Breast epithelium (tissue), 4 donors: ENCODE measurements at places on chromosomes 1 and 21. TPM values are rescaled to one million over a fixed set of nuclear protein-coding genes. Genes with fewer than 3 reads are reported as not detected.

DNA sequence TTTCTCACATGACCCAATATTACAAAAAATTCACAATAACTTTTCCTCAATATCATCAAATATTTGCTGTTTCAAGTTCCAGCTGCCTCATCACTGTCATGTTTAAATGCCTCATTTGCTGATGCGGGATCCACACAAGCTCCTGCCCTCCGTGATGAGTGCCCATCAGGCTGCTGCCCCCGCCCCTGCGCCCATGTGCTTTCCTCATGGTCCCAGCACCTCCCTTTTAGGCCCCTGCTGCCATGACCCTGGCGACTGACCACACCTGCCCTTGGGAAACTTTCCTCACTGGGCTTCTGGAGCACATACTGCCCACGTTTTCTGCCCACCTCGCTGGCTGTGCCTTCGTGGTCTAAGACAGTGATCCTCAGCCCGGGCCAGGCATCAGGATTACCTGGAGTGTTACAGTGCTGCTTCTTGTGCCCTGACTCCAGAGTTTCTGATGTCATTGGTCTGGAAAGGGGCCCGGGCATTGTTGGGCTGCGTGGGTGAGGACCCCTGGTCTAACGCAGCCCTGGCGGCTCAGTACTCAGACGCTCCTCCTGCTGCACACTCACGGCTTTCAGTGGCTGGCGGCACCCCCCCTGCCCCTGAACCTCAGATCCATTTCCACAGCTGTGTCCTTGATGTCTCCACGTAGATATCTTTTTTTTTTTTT, 20.5 kb downstream of the PLEKHM2 start:
- DNase-seq: no peak
- H3K27ac ChIP-seq: peak overlapping the region; percentile 81
- H3K4me1 ChIP-seq: no peaks in the 10 kb centered on the region
- no peaks in the 10 kb centered on the region for H3K27me3 ChIP-seq

OR2L2 gene
- not detected for total RNA-seq

- no peak overlapping the region for H3K4me3 ChIP-seq
- H3K4me1 ChIP-seq: no peaks in the 10 kb centered on the region
- H3K27ac ChIP-seq: no peak overlapping the region
- no peak for DNase-seq
- no peaks in the 10 kb centered on the region for H3K36me3 ChIP-seq
These were observed 17.0 kb downstream of the KDM5B start for GRCh38 chr1:202791077-202791747.

MAPKAPK2 gene
- 67.2 TPM for total RNA-seq

DNA sequence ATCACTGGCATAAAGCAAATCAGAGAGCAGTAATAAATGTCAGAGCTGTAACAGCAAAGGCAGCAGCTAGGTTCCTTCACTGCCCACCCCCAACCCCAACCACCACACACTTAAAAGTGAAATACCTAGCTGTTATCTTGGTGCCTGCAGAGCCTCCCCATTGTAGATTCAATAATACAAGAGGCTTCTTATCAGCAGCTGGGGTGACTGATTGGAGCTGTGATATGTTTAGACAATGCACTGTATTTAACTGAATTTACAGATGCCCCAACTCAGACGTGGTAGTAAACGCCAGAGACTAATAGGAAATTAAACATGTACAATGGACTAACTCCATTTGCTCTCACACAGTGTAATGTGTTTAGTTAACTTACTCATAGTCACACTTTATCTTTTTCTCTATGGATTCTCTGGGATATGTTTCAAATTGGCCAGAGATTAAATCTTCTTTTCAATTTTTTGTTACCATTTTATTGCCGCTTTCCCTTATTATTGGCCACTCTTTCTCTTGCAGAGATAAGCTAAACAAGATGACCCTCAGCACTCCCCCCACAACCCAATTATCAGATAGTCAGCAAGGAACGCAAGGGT, 117.1 kb downstream of the ESRRG start:
- H3K27ac ChIP-seq: no peak overlapping the region
- DNase-seq: no peak
- no peak overlapping the region for H3K4me3 ChIP-seq
- no peaks in the 10 kb centered on the region for H3K4me1 ChIP-seq
- no peaks in the 10 kb centered on the region for H3K27me3 ChIP-seq
- H3K36me3 ChIP-seq: no peaks in the 10 kb centered on the region

GRCh38 chr1:8745749-8746390, 71.6 kb downstream of the RERE start:
- H3K36me3 ChIP-seq: no peaks in the 10 kb centered on the region
- no peak overlapping the region for H3K27ac ChIP-seq
- no peak overlapping the region for H3K4me3 ChIP-seq
- no peak for DNase-seq
- H3K4me1 ChIP-seq: no peaks in the 10 kb centered on the region

AIRE gene
- not detected for total RNA-seq

DNA sequence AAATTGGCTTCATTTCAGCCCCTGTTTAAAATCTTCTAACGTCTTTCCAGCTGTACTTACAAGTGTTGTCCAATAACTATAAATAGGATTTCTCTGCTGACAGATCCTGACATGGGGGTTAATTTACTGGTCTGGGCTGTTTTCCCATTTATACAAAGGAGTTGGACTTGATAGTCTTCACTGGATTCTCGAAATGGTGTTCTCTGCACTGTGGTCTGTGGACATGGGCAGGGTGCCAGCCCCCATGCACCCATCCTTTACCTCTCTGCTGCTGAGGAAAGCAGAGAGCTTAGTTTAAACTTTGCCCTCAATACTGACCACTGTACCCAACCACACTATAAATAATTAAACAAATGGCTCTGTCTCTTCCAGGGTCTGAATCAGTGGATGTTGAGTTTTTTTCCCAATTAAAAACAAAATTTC, 5.2 kb downstream of the DIO1 start:
- no peak for DNase-seq
- H3K27me3 ChIP-seq: no peaks in the 10 kb centered on the region
- no peaks in the 10 kb centered on the region for H3K36me3 ChIP-seq
- no peak overlapping the region for H3K4me3 ChIP-seq

DNA sequence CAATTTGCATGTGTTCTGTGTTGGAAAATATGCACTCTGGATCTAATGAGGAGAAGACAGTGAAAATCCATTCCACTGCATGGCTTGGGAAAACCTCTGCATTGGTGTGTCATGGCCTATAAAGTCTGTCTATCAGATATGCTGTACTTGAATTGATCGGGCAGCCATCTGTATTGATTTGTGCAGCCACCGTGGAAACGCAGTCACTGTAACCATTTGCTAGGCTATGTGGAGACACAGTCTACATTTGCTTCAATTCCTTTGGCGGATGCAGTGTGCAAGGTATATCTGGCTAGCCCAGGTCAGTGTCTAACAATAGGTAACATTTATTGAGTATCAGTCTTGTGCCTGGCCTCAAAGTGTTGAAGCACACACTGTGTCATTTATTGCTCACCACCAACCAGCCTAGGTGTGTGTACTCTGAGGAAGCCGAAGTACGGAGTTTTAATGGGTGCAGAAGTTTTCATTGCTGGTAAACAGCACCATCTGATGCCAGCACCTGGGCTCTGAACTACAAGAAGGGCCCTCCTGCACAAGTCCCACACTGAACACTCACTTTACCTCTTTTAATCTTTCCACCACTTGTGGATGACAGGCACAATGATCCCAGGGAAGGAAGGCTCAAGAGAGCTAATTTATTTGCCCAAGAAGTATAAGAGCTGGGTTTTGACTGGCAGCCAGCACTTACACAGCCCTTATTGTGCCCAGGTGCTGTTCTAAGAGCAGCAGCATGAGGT, 83.4 kb downstream of the DAB1 start:
- no peak overlapping the region for H3K27ac ChIP-seq
- H3K36me3 ChIP-seq: no peaks in the 10 kb centered on the region
- H3K4me1 ChIP-seq: no peaks in the 10 kb centered on the region

C1orf74 gene
- total RNA-seq: 0.64 TPM

OR10Z1 gene
- not detected for total RNA-seq

- H3K4me3 ChIP-seq: no peak overlapping the region
- H3K36me3 ChIP-seq: no peaks in the 10 kb centered on the region
- no peaks in the 10 kb centered on the region for H3K27me3 ChIP-seq
- DNase-seq: no peak
- H3K27ac ChIP-seq: no peak overlapping the region
These were observed 190.8 kb downstream of the DYRK1A start for GRCh38 chr21:37557261-37557950.

DNA sequence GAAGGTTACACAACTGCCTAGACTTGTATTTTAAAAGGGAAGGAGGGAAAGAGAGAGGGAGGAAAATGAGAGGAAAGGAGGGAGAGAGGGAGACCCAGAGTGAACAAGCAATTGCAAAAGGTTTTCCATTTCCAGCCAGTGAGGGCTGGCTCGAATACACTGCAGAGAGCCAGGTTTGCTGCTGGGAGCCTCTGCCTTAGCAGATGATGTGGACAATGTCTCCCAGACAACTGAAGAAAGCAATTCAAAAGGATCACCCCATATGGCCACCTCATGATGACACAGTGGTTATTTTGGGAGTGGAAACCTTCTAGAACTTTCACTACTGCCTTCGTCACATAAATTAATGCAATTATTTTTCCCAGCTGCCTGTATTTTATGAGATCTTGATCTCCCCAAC, 86.4 kb downstream of the BCAR3 start:
- peak overlapping the region; percentile 48 for H3K27ac ChIP-seq
- H3K4me3 ChIP-seq: no peak overlapping the region
- H3K36me3 ChIP-seq: no peaks in the 10 kb centered on the region
- H3K27me3 ChIP-seq: no peaks in the 10 kb centered on the region

PALMD gene
- total RNA-seq: 77.7 TPM

GRCh38 chr1:4380564-4381168, 273.7 kb upstream of the AJAP1 start:
- H3K4me3 ChIP-seq: no peak overlapping the region
- DNase-seq: no peak
- H3K27ac ChIP-seq: no peak overlapping the region
- no peaks in the 10 kb centered on the region for H3K36me3 ChIP-seq
- H3K27me3 ChIP-seq: no peaks in the 10 kb centered on the region
- H3K4me1 ChIP-seq: no peaks in the 10 kb centered on the region

SPATA6 gene
- total RNA-seq: 43.3 TPM

DNA sequence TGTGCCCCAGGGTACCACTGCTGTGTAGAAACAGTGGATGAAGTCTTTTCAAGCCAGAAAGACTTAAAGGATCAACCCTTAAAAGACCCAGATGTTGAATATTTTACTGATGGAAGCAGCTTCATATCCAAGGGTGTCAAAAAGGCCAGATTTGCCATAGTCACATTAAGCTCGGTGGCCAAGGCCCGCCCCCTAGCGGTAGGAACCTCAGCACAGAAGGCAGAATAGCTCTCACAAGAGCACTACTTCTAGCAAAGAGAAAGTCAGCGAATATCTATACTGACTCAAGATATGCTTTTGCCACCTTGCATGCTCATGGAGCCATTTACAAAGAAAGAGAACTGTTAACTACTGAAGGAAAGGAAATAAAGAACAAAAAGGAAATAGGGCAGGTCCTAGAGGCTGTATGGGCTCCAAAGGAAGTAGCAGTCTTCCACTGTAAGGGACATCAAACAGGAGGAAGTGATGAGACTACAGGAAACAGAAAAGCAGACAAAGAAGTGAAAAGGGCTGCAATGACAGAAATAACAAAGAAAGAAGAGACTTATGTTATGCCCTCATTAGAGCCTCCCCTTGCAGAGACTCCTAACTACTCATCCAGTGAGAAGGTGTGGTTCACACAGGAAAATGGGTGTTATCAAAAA, 90.5 kb downstream of the LIPI start:
- H3K27me3 ChIP-seq: no peaks in the 10 kb centered on the region
- H3K4me1 ChIP-seq: no peaks in the 10 kb centered on the region
- H3K4me3 ChIP-seq: no peak overlapping the region
- no peak overlapping the region for H3K27ac ChIP-seq
- no peaks in the 10 kb centered on the region for H3K36me3 ChIP-seq
- DNase-seq: no peak

DNA sequence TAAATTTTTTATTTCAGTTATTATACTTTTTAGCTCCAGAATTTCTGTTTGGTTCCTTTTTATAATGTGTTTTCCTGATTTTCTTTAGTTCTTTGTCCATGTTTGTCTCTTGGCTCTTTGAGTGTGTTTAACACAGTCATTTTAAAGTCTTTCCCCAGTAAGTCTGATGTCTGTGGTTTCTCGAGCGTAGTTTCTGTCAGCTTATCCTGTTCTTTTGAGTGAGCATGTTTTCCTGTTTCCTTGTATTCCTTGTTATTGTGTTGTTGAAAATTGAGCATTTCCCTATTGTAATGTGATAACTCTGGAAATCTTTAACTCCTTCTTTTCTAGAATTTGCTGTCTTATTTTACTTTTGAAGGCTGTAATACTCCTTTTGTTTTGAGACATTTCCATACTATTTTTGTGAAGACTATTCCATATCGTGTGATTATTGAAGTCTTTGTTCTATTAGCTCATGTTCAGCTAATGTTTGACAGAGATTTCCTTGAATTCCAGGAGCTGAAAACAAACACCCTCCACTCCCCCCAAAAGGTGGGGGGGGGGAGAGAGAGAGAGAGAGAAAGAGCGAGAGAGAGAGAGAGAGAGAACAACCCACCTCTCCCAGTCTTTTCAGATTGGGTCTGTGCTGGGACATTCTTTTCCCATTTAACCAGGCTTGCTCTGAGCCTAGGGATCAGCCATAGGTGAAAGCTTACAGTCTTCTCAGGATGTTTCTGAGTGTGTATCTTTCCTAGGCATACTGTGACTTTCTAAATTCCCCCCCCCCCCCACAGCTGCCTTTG, 38.3 kb downstream of the SDCCAG8 start:
- no peaks in the 10 kb centered on the region for H3K4me1 ChIP-seq
- H3K27ac ChIP-seq: no peak overlapping the region
- no peak for DNase-seq
- H3K36me3 ChIP-seq: no peaks in the 10 kb centered on the region

GRCh38 chr1:184433956-184434502, 47.2 kb downstream of the C1orf21 start:
- H3K27me3 ChIP-seq: no peaks in the 10 kb centered on the region
- H3K4me1 ChIP-seq: no peaks in the 10 kb centered on the region
- H3K4me3 ChIP-seq: no peak overlapping the region
- no peak overlapping the region for H3K27ac ChIP-seq
- H3K36me3 ChIP-seq: no peaks in the 10 kb centered on the region
- no peak for DNase-seq

DNA sequence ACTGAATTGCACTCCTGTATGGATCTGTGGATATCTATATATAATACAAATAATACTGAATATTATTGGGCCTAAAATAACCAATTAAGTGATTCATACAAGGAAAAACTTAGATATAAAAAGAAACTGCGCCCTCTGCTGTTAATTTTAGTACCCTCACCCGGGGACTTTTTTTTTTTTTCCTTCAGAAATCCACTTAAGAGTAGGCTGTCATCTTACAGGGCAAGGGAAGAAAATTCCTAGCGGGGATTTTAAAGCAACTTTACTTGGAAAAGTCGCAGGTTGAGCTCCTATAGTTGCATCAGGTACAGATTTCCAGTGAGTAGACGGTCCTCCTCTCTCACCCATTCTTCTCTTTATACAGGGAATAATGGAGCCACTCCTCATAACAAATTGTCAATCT, 1.3 kb downstream of the NTNG1 start:
- no peaks in the 10 kb centered on the region for H3K27me3 ChIP-seq
- no peaks in the 10 kb centered on the region for H3K36me3 ChIP-seq
- H3K4me3 ChIP-seq: peak overlapping the region; percentile 80
- H3K4me1 ChIP-seq: no peaks in the 10 kb centered on the region
